NCI-H774 (cell line): ENCODE measurements at places on chromosomes 13 and 19.

GRCh38 chr19:10544242-10544752, 593 bp downstream of the ATG4D start:
- no peak for DNase-seq

DNA sequence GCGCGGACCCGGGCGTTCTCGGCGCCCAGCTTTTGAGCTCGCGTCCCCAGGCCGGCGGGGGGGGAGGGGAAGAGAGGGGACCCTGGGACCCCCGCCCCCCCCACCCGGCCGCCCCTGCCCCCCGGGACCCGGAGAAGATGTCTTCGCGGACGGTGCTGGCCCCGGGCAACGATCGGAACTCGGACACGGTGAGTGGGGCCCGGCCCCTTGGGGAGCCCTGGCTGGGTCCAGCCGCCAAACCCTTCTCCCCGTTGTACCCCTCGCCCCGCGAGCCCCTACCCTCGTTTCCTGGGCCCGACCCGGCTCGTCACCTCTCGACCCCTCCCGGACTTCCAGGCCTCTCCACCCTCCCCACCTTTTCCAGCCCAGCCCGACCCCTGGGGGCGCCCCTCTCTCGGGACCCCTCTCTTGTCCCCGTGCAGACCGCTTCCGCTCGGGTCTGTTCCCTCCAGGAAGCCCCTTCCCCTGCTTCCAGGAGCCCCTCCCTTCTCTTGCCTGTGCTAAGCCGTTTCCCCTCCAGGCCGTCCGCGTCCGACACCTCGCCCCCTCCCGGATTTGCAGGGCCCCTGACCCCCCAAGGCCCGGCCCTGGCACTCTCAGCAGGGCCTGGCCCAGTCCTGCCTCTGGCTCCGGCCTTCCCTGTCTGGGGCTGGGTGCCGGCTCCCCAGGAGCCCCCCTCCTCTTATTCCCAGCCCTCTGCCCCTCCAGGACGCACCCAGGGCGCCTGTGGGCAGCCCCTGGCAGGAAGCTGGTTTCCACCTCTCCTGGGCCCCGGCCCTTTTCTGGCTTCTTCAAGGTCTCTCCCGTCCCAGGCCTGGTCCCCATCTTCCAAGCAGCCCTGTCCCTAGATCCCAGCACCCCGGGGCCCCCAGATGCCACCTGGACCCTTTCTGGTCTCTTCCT, 632 bp downstream of the MARK4 start:
- DNase-seq: no peak

- DNase-seq: no peak
Measured at GRCh38 chr19:8147582-8147978, 1.8 kb downstream of the FBN3 start.

DNA sequence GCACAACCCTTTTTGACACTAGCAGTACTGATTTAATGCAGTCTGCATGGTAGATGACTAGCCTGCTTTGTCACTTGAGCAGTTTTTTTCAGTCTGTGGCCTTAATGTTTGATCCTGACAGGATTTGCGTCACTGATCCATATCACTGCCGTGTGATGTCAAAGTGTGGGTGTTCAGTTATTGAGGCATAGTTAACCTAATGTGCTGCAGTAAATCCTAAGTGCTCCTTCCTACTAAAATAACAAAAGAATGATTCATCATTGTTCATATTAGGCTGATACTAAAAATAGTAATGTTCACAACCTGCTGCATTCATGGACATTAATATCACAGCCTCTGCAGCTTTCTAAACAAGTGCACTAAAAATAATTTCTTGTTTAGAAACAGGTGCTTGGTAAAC, 121.9 kb upstream of the MLNR start:
- DNase-seq: no peak

GRCh38 chr19:28881616-28882015, 331.3 kb downstream of the UQCRFS1 start:
- DNase-seq: no peak

- DNase-seq: no peak
Measured at GRCh38 chr13:90806016-90806615, 541.4 kb upstream of the MIR17HG start.

- no peak for DNase-seq
Measured at GRCh38 chr19:48646722-48647216, 782 bp upstream of the CA11 start.

GRCh38 chr13:99385161-99385560, 78.0 kb upstream of the GPR183 start:
- DNase-seq: no peak
